Muscle of arm (tissue), 14 donors: ENCODE measurements at places on chromosomes 1 and 21. TPM values are rescaled to one million over a fixed set of nuclear protein-coding genes. Genes with fewer than 3 reads are reported as not detected.

Gene FCRL6
- 0.34 TPM for polyA plus RNA-seq

- DNase-seq, result no peak
Observed at GRCh38 chr1:96508233-96508632, 213.4 kb upstream of the PTBP2 start.

Gene CFHR3
- polyA plus RNA-seq, result 3.0 TPM

DNA sequence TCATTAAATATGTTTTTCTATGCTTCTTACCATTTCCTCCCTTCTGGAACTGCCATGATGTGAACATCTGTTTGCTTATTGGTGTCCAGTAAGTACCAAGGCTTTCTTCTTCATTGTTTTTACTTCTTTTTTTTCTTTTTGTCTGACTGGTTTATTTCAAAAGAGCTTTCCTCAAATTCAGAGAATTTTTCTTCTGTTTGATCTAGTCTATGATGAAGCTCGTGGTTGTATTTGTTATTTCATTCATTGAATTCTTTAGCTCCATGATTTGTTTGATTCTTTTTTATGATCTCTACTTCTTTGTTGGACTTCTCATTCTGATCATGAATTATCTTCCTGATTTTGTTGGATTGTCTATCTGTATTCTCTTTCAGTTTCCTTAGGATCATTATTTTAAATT, 49.5 kb upstream of the PKN2 start:
- no peak for DNase-seq

Gene ARF1
- polyA plus RNA-seq, result not detected

Gene CCDC30
- polyA plus RNA-seq, result 2.7 TPM

DNA sequence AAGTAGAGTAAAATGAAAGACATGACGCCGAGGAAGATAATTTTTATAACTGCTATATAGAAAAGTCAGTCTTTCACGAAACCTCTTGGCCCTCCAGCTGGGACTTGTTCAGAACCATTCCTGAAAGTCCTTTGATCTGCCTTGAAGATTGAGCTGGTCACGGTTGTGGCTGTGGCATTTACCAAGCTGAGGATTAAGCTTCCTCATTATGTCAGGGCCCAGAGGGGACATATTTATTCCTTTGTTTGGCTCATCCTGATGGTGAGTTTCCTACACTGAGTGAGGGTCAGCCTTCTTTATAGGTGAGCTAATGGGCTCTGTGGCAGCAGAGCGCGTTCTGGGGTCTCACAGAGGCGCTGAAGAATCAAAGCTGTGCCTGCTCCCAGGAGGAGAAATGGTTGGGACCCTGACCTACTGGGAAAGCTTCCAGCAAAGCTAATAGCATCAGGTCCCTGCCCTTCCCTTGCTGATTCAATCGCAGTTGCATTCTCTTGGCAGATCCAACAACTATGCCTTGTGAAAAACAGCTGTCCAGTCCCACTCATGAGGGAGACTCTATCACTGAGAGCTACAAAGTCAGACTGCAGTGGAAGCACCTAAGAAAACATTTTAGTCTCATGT, 43.2 kb upstream of the PBX1 start:
- DNase-seq, result no peak

Gene OR2L3
- polyA plus RNA-seq, result not detected

DNA sequence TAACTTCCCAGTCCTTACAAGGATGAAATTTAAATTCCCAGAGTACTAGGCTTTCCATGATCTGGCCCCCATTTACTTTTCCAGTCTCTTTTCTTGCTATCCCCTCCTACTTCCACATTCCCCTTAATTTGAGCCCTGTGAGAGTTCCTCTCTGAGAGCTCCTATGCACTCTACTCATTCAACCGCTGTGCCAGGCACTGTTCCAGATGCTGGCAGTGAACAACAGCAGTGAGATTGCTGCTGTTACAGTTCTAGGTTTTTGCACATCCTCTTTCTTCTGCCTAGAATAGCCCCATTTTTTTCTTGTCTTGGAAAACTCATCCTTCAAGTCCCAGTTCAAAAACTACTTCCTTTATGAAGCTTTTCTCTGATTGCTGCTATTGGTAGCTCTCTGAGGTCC, 18.8 kb downstream of the ATF6 start:
- DNase-seq, result no peak
